ENCODE measurements at places on chromosomes 4 and X. TPM values are rescaled to one million over a fixed set of nuclear protein-coding genes. Genes with fewer than 3 reads are reported as not detected.

DNA sequence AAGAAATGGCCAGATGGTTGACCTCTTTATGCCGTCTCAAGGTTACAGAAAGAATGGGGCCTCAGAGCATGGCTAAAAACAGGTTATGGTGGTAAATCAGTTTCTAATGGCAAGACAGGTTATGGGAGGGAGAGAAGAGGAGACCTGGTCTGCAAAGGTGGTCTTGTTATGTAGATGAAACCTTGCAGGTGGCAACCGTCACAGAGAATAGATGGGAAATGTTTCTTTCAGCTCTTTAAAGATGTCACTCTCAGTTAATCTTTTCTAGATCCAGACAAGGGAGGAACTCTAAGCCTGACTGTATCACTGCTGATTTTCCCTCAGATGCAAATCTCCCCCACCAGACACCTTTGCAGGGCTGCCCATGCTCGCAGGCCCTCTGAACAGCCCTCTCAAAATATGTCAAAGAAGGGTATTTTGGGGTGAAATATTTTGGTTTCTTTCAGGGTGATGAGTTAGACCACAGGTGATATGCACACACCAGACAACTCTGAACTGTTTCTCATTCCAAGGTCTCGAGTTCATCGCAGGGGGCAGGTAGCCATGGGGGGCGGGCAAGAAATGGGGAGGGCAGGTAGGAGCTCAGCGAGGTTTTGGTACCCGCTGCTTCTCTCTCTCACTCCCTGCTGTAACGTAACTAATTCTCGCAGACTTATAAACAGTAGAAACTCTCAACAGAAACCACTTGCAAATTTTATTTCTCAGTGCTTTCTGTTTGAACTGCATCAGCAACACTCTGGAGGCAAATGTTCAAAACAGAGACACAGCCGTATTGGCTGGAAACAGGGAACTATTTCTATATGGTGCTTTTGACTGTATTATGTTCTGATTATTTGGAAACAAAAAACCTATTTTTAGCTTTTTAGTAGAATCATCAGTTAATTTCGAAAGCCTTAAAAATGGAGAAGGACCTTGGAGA lies 32.4 kb downstream of the CASP3 start:
- DNase-seq = no peak

- DNase-seq = no peak
Observed at GRCh38 chrX:103730796-103731493, 20.2 kb downstream of the TMEM31 start.

DNA sequence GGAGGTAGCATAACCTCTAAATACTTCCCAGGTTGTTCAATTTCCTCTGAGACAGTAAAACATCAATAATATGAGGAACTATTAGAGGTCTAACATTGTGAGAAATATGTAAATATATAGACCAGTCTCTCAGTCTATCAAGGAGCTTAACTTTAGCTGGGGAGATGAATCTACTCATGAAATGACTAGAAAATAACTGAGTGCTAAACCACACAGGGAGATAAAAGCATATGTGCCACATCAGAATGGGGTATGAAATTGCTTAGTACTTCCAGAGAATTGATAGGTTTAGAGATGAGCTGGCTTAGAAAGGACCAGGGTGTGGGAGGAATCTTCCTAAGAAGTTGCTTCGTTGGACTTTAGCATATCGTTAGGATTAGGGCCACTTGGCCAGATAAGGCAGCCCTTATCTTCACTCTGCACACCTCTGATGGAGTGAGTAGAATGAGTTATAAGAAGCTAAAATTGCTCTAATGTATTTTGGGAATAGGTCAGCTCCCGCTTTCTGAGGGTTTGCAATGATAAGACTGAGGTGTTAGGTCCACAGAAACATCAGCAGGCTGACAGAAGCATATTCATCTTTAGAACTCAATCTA lies 299.2 kb downstream of the UNC5C start:
- DNase-seq = no peak

Gene LRIT3
- polyA plus RNA-seq = not detected

- DNase-seq = no peak
Observed at GRCh38 chr4:77905651-77906263, 43.1 kb downstream of the MRPL1 start.

- DNase-seq = peak; percentile 58
Observed at GRCh38 chr4:10015140-10015753, 6.0 kb downstream of the SLC2A9 start.
